ENCODE measurements at places on chromosomes 13 and 19. TPM values are rescaled to one million over a fixed set of nuclear protein-coding genes. Genes with fewer than 3 reads are reported as not detected.

DNA sequence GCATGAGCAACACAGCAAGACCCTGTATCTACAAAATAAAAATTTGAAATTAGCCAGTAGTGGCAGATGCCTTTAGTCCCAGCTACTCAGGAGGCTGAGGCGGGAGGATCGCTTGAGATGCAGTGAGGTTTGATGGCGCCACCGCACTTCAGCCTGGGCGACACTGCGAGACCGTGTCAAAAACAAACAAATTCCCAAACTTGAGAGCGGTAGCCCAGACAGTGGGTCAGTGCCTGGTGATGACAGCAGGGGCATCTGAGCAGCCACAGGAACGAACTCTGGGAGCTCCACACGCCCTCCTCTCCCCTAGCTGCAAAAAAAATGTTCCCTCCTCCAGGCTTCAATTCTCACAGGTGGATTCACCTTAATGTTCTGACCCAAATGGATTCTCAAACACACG lies 14.1 kb downstream of the ZNF490 start:
- no peak overlapping the region for H3K4me3 ChIP-seq
- H3K36me3 ChIP-seq = no peaks in the 10 kb centered on the region
- H3K27me3 ChIP-seq = no peaks in the 10 kb centered on the region
- no peaks in the 10 kb centered on the region for H3K4me1 ChIP-seq

GRCh38 chr13:71621174-71622124 lies 245.6 kb downstream of the DACH1 start:
- H3K27ac ChIP-seq = no peak overlapping the region
- H3K36me3 ChIP-seq = no peaks in the 10 kb centered on the region
- no peaks in the 10 kb centered on the region for H3K27me3 ChIP-seq
- no peak overlapping the region for H3K4me3 ChIP-seq
- 0 out of 2 replicates have a peak, but pooled peaks cover 6% of the 10 kb centered on the region for H3K4me1 ChIP-seq
- DNase-seq = peak; percentile 6

- no peak for DNase-seq
- H3K27me3 ChIP-seq = no peaks in the 10 kb centered on the region
- no peak overlapping the region for H3K4me3 ChIP-seq
- H3K4me1 ChIP-seq = no peaks in the 10 kb centered on the region
Observed at GRCh38 chr13:52118595-52118994, 10.3 kb downstream of the NEK5 start.

DNA sequence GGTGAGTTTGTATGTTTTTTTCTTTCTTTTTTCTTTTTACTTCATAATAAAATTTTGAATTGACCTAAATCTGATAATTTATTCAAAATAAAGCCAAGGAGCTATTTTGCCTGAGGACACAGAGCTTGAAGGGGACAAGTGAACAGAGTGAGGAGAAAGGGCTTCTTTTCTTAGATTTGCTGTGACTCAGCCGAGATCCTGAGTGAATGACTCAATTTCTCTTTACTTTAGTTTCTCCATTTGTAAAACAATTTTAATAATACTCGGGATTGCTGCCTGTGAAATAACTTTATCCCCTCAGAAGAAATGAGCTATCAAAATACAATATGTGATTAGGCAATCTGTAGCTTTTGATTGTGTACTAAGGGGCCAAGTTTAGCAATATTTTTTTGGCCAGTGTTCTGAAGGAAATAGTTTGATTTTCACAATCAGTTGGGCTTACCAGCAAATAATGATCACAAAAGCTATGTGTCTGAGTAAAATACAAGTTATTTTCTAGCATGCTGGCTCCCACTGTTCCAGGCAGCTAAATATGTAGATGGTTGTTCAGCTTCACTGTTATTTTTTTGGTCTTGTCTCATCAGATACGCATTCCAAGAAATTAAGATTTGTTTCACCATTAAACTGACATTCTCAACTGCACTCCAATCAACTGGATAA lies 437.5 kb downstream of the FGF9 start:
- H3K27me3 ChIP-seq = no peaks in the 10 kb centered on the region
- H3K36me3 ChIP-seq = no peaks in the 10 kb centered on the region
- peaks cover 11% of the 10 kb centered on the region for H3K4me1 ChIP-seq
- no peak for DNase-seq

PPP1R13L gene
- total RNA-seq = 11.3 TPM

GSK3A gene
- 47.0 TPM for total RNA-seq

Measured in GM23338 (cell line).